ENCODE measurements at places on chromosomes 5 and 9.

- DNase-seq = no peak
Observed at GRCh38 chr9:109052416-109052815, 39.1 kb upstream of the CTNNAL1 start.

DNA sequence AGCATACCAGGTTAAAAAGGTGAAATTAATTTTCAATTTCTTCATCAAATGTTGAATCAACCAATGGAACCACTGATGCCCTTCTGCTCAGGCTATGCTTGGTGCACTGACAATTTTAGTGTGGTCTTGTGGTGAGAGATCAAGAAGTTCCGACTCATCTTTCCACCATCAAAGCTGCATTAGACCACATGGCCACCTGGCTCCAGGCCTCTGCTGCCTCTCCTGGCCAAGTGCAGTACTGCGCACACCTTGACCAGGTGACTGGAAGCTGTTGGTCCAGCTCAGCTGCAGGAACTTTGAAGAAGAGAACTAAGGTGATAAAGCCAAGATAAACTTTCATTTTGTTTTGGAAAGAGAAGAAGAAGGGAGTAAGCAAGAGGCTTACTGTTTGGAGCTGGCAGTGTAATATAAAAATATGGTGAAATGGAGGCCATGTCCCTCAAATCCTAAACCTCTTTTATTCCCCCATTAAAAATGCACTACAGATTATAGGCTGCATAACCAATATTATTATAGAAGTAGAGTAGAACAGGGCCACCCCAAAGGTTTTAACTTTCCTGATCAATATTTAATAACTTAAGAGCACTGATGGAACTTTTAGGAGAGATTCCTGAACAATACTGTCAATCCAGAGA lies 315.5 kb upstream of the C9orf72 start:
- DNase-seq = peak; percentile 30

DNA sequence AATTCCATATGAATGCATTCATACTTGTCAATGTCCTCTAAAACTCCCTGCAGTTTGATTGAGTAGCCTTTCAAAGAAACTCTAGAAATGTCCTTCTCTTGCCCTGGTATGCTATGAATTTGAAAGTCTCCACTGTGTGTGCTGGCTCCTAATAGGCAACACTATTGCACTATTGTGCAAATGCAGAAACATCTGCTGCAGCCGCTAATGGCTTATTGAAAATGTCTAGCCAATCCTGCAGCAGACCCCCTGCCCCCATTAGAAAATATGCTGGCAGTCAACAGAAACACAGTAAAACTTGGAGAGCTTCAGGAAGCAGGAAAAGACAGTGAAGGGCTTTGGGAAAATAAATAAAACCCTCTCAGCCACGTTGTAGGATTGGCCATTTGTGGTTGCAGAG lies 87.3 kb upstream of the GRAMD2B start:
- DNase-seq = no peak

GRCh38 chr9:114025196-114025753 lies 52.8 kb downstream of the AMBP start:
- DNase-seq = no peak

- no peak for DNase-seq
Observed at GRCh38 chr9:37031081-37031480, 3.0 kb downstream of the PAX5 start.

- no peak for DNase-seq
Observed at GRCh38 chr5:76457674-76458485, 54.8 kb downstream of the IQGAP2 start.

All from stimulated activated CD4-positive, alpha-beta T cell treated with anti-CD3 and anti-CD28 coated beads, Interleukin-12 subunit alpha, Interleukin-12 subunit beta, amount 100 ng/mL, for 48 hours (primary cell).